ENCODE measurements at places on chromosomes 16 and 17.

DNA sequence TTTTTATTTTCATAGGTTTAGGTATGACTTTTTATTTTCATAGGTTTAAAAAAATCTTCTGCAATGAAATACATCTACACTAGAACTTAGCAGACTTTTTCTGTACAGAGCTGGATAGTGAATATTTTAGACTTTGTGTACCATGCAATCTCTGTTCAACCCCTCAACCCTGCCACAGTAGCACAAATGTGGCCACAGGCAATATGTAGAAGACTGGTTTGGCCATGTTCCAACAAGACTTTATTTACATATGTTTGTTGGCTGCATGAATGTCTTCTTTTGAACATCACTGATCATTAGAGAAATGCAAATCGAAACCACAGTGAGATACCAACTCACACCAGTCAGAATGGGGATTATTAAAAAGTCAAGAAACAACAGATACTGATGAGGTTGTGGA lies 229.2 kb downstream of the SHISA9 start:
- no peak for DNase-seq

GRCh38 chr17:62899361-62899760 lies 66.7 kb upstream of the TANC2 start:
- no peak for DNase-seq

- DNase-seq: no peak
Observed at GRCh38 chr16:66262253-66263167, 104.0 kb upstream of the CDH5 start.

- DNase-seq: no peak
Observed at GRCh38 chr16:15450624-15451023, 16.2 kb downstream of the BMERB1 start.

- DNase-seq: no peak
Observed at GRCh38 chr17:2854143-2855055, 58.2 kb downstream of the RAP1GAP2 start.

DNA sequence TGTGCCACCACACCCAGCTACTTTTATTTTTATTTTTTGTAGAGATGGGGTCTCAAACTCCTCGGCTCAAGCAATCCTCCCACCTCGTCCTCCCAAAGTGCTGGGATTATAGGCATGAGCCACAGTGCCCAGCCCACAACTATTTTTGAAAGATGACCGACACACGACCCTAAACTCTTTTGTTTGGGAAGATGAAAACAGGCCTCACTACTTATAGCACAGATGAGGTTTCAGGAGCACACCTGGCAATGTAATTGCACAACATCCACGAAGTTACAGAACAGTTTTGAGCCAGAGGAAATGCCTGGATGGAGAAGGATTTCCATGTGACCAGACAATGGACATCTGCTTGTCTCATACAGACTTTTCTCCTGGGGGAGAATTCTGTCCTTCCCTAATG lies 43.4 kb upstream of the PRSS54 start:
- no peak for DNase-seq

- DNase-seq: no peak
Observed at GRCh38 chr16:10684511-10685151, 10.1 kb downstream of the TEKT5 start.

- DNase-seq: no peak
Observed at GRCh38 chr16:56300242-56300623, 108.9 kb downstream of the GNAO1 start.

DNA sequence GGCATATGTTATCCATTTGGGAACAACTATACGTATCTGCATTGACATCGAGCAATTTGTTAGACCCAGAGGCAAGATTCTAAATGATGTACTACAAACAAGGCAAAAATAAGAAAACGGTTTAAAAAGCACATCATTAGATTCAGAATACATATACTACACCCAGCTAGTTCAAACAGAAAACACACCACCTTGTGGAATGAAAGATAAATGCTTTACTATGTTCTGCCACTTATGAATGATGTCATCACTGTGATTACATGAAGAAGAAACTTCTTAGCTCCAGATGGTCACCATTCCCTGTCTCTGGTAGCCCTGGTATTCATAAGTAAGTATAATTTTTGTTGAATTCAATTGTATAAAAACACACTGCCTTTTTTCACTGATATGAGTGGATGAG lies 7.8 kb downstream of the NACA2 start:
- no peak for DNase-seq

DNA sequence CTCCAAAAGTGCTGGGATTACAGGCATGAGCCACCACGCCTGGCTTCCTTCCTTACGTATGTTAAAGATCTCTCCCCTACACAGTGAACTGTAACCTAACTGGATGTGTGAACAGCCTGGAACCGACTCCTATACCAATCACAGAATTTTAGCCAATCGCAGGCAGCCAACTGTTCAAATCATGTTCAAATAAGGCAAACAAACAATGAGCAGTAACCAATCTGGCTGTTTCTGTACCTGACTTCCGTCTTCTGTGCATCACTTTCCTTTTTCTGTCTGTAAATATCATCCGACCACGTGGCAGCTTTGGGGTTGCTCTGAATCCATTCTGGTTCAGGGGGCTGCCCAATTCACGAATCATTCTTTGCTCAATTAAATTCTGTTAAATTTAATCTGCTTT lies 27.5 kb downstream of the TEKT5 start:
- no peak for DNase-seq

DNA sequence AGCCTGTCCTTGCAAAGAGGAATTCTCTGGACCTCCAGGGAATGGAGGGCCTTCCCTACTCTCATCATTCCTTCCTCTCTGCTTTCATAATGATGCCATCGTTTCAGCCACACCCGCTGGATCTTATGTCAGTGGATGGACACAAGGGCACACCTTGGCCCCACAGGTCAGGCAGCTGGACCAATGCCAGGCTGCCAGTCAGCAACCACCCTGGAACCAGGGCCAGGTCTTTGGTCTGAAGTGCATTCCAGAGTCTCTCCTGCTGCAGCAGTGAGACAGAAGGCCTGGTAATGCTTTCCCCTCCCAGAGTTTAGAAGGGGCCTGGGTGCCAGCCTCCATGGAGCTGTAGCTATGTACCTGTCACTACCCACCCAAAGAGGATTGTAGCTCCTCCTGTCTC lies 7.4 kb downstream of the C1QL1 start:
- DNase-seq: no peak

DNA sequence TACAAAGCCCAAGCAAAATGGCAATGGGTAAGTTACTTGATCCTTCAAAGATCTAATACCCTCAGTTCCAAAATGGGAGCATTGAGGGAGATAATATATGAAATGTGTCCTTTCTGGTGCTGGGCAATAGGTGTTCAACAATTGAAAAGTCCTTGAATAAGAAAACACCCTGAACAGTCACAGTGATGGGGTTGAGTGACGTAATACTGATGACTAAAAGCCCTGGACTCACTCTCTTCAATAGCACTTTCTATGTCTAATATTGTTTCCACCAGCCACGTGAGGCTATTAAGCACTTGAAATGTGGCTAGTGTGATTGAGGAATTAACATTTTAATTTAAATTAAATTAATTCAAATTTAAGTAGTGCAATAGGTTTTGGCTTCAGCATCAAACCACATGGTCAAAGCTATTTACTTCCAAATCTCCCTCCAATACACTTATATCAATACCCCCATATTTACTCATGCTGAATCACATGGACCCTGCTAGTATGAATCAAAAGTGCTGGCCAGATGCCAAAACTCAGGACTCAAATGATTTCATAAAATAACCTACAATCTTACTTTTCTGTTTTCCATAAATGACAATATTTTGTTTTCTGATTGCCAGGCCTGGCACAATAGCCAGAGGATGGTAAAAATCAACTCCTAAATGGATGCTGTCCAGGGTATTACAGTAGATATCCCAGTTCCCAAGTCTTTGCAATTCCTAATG lies 516.2 kb downstream of the HAPSTR1 start:
- DNase-seq: no peak

DNA sequence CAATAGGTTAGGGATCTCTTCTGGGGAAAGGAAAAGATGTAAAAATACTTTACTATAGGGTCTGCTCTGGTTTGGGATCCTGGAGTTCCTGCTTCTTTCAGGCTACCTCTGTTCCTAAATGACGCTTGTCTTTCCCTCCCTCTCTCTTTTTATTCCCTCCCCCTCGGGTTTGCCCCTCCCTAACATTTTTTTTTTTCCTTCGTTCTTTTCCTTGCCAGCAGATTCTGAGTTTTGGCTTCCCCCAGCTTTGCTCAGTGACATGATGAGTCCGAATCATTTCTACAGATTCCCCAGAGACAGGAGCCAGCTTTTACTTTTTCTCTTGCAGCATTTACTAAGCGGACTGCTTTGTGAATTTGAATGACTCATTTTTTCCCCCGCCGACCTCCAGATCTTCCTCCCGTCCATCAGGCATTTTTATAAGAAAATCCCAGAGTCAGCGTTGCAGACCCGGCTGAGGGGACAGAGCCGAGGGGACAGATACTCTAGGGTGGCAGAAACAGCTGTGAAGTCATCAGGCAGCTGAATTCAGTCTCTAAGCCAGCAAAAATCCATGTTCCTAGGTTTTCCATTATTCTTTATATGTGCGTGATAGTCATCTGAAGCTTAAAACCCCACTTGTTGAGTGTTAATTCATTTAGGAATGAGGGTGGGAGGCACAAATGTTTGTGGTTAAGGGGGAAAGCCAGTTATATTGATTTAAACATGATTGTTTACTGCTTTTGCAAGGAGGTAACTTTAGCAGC lies at the start of gene TMEM100:
TSS of gene TMEM100 (minus strand) at position 123 of the 746 bp plus-strand sequence. CDS start 1,794 bp downstream, outside the sequence.
- no peak for DNase-seq

DNA sequence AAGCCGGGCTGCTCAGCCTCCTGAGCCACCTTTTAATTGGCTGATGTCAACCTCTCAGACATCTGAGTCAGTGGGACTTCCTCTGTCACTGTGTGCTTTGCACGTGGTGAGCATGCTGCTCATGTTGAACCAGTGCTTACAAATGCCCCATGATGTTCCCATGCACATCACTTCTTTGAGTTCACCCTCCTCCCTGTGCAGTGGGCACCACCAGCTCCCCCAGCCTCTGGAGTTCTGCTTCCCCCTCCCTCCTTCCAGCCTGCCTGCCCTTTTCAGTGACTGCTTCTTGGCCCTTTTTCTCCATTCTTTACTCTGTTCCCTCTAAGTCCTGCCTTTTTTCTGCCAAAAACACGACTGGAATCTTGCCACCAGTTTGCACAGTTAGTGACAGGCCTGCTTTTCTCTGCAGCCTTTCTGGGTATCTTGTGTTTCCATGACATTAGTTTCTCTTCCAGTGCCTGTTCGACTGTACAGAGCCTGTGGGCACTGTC lies 41.6 kb downstream of the USP10 start:
- DNase-seq: no peak

GRCh38 chr16:81861503-81861902 lies 82.4 kb downstream of the PLCG2 start:
- no peak for DNase-seq

DNA sequence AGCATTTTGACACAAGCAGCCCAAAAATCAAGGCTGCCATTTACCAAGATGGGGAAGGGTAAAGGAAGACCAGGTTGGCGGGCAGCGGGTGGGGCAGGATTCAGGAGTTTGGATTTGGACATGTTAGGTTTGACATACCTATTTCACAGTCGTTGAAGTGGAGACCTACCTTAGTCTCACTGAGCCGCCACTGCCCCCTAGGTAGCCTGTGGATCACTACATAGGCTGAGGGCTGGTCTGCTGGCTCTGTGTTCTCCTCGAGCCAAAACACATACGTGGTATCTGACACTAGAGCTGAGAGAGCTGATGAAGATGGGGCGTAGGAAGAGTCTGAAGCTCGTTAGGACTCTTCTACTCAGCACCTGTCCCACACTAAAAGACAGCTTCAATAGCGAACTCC lies 115.1 kb downstream of the HIC1 start:
- DNase-seq: peak; percentile 15

GRCh38 chr16:3190949-3191353 lies 2.9 kb downstream of the OR1F1 start:
- DNase-seq: peak; percentile 22

- DNase-seq: no peak
Observed at GRCh38 chr17:57357830-57358430, 101.6 kb downstream of the MSI2 start.

All from CD4-positive, alpha-beta T cell treated with Interleukin-12 subunit alpha and Interleukin-12 subunit beta, for 1 hour (primary cell).